NCI-H2227 treated with DMSO at 0.1 percent for 48 hours (cell line): ENCODE measurements at places on chromosomes 13 and 19.

GRCh38 chr13:58680115-58680514, 1048.6 kb downstream of the PCDH17 start:
- no peak for DNase-seq

DNA sequence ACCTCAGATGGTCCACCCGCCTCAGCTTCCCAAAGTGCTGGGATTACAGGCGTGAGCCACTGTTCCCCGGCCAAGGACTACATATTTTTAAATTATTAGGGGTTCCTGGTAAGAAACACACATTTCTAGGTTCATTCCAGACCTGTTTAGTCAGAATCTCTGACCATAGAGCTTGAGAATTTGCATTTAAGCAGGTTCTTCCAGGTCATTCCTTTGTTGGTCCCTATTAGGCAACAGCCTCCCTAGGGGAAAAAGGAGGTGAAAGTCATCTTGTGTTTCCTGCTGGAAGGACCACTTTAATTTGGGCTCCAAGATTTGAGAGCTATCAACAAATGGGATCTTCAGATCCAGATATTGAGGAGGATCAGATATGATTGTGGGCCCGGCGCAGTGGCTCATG, 16.3 kb downstream of the S1PR2 start:
- DNase-seq: no peak

DNA sequence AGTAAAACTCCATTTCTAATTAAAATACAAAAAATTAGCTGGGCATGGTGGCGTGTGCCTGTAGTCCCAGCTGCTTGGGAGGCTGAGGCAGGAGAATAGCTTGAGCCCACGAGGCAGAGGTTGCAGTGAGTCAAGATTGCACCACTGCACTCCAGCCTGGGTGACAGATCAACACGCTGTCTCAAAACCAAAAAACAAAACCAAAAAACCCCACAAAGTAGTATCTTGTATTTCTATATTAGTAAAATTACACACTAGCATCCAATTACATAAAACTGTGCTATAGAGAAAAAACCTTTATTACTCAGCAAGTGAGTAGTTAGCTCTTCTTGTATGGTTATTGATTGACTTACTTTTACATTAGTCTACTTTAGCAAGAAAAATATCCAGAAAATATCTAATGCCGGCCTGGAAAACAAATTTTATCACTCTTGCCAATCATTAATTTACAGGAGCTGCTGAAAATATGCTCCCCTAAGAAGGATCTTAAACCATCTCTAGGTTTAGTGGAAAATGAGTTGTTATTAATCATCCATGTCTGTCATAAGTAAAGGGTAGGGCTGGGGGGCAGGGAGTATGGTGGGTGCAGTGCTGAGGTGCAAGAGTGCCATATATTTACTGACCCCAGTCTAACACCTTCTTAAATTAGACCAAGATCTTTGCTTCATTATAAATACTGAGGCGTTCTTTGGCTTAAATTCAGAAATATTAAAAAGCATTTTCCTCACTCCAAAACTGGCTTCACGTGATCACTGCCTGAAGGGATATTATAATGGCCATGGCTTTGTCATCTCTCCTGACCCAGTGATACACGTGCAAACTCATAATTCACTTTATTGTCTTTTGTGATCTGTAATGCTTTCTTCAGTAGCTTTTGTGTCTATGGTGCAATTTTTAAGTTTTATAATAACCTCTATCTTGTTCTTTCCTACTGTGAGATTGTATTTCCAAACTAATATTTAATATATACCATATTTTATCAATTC, 44.1 kb downstream of the UBL3 start:
- no peak for DNase-seq

DNA sequence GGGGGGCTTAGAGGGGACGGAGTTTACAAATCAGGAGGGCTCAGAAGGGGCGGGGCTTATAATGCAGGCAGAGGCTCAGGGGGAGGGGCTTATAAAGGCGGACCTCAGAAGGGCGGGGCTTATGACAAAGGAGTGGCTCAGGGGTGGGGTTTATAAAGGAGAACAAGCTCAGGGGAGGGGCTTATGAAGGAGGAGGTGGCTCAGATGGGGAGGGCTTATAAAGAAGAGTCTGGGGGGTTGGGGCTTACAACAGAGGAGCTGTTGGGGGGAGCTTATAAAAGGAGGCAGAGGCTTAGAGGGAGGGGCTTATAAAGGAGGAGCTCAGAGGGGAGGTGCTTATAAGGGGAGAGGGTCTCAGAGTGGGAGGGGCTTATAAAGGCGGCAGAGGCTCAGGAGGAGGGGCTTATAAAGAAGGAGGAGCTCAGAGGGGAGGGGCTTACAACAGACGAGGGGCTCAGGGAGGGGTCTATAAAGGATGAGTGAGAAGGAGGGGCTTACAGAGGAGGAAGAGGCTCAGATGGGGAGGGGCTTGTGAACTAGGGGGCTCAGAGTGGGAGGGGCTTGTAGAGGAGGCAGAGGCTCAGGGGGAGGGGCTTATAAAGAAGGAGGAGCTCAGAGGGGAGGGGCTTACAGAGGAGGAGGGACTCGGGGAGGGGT, 1.0 kb downstream of the SMIM24 start:
- no peak for DNase-seq

GRCh38 chr19:43802216-43802951, at the start of gene LYPD5:
Gene LYPD5, minus strand, starts transcription at chr19:43802447. Its CDS starts 67 bp downstream, at chr19:43802380.
- DNase-seq: no peak

DNA sequence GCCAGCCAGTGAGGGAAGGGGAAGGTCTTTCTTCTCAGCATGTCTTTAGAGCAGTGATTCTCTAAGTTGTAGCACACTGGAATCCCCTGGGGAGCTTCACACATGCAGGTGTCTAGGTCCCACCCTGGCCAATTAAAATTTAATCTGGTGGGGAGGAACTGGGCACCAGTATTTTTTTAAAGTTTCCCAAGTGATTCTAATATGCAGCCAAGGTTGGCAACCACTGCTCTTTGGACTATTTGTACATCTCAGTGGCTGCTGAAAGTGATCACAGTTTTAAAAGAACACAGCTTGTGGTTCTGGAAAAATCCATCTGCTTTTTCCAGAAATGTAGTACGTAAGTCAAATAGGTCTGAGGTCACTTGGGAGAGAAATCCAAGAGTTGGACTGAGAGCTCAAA, 10.7 kb upstream of the KATNAL1 start:
- DNase-seq: no peak

GRCh38 chr13:36432106-36432544, at the start of gene CCNA1:
Gene CCNA1, plus strand, starts transcription at chr13:36432495. Its CDS starts 562 bp downstream, at chr13:36433057.
- no peak for DNase-seq

DNA sequence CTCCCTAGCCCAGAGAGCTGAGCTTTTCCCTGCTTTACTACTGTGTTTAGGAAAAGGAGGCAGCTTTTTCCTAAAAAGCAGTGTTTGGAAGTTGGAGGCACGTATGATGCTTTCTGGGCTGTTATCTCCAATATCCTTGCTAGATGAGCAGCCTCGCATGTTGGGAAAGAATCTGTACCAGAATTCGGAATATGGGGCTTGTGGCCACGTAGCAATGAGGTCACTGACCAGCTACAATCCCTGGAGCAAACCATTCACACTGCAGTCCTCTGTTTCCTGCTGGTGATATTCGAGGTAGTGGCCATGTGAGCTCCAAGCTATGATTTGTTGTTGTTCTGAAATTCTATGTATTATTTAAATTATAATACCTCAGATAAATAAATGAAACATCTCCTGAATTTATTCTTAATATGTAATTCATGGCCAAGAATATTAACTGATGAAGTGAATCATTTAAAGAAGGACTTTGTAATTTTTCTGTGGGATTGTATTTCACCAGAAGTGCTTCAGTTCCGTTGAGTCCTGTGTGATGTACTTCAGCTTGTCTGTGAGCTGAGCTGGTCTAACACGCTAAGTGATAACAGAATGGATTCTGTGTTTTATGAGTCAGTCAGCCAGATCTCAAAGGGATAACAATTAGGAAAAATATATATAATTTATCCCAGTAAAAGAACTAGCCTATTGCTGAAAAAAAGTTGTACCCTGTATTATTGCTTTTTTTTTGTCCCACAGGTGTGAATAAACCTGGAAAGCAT, 319.5 kb downstream of the SHISA2 start:
- no peak for DNase-seq

DNA sequence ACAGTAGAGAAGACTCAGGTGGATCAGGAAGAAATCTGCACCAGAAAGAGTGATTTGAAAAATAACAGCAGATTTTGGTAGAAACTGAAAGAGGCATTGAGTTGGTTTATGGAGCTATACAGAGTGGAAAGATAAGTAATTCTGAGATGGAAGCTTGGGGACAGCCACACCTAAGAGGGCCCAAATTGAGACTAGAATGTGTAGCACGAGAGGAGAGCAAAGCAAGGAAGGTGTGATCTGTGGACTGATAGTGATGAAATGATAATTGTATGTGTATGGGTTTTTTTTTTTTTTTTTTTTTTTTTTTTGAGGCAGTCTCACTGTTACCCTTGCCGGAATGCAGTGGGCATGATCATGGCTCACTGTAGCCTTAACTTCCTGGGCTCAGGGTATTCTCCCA, 16.3 kb downstream of the SAE1 start:
- no peak for DNase-seq

DNA sequence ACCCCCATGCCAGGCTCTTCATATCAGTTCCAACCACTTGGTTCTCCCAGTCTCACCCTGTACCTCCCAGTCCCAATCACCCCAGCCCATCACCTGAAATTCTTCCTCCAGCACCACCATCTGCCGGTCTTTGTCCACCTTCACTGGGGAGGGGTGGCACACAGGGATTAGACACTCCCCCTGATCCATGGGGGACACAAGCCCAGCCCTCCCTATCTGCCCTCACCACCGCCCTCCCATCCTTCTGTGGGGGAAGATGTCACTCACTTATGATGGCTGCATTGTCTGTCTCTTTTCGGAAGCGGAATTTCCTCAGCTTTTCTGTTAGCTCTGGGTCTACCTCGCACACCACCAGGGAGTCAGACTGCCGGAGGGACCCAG, 685 bp downstream of the GMFG start:
- no peak for DNase-seq

DNA sequence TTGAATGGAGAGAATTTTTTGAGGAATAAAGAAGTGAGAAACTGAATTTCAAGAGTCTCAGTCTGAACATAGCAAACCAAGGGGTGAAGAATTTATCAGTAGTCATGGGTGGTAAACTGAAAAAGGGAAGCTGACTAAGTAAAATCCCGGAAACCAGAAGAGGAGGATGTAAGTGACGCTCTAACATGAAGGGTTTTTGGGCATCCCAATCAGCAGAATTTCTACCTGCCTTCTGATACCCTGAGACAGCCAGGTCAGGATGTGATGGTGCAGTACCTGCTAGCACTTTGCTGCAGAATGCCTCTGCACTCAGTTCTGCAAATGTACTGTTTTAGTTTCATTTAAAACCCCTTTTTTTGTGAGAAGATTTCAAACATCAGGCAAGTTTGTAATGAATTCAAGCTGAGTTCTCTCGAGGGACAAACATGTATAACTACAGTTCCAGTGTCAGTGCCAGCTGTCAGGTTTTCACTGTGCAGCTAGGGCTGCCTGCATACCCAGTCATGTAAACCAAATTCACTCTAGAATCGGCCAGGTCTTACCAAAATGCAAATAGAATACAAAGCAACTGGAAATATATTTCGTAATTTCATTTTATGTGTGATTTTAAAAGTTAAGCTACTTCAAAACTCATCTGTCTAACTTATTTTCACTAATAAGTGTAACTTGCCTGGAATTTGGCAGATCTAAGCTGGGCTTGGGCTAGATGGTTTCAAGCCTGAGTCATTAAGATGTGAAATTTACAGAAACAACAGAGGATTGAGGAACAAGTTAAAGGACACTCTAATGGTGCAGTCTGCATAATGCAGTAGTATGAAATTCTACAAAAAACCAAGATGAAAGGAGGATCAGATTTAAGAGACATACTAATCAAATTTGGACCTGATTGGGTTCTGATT, 13.8 kb downstream of the METTL21C start:
- no peak for DNase-seq

DNA sequence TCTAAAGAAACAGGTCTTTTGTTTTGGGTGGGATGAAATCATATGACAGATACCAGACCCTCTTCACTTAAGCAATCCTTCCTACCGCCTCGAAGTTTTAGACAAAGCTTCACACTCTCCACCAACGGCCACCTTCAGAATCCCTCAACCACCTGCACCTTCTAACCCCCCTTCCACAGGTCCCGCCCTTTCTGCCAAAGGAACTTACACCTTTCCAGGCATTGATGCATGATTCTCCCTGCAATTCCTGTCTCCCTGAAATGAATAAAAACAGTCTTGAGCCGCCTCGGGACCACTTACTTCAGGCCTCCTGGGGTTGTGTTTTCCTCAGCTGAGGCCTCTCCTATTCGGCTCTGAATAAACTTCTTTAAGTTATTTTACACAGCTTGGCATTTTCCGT, 859 bp downstream of the ZNF433 start:
- DNase-seq: no peak

DNA sequence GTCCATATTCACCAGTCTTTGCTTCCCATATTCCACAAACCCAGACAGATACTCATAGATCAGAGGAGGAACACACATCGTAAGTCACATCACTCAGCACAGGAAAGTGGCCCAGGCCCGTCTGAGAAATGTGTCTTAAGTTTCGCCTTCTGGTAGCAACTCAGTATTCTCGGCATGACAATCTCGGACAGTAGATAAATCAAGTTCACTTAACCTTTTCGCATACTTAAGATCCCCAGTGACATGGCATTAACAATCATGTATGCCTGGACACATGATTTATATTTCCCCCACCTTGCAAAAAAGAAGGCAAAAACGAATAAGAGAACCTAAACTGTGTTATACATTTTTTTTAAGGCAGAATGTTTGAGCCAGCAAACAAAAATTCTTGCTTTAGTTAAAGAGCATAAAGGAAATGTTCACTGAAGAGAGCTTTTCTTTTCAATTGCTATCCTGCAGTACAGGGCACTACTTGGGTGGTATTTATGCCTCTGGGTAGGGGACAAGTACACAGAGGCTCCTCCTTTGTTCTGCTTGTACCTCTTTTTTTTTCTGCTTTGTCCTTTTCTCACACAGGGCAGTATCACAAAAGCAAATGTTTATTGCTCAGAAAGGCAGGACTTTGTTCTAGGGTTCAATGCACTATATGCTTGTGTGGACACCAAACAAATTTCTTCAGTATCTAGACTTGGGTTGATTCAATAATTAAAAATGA, 360.6 kb downstream of the TDRD3 start:
- DNase-seq: no peak
